ENCODE measurements at places on chromosomes 3 and 15.

DNA sequence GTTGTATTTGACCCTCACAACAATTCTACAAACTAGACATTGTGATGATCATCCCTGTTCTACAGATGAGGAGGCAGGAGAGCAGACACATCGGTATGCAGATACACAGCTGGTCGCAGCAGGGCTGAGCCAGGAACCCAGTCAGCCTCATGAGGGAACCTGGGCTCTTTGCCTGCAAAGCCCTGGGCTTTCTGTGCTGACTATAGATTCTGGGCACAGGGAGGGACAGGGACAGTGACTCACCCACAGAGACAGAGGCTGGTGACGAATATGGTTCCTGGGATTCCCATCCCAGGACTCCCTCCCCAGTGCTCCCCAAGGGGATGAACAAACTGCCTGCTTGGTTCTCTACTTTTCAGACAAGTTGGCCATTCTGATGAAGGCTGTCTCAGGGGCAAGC lies 3.8 kb upstream of the CAMP start:
- peak; percentile 29 for DNase-seq

DNA sequence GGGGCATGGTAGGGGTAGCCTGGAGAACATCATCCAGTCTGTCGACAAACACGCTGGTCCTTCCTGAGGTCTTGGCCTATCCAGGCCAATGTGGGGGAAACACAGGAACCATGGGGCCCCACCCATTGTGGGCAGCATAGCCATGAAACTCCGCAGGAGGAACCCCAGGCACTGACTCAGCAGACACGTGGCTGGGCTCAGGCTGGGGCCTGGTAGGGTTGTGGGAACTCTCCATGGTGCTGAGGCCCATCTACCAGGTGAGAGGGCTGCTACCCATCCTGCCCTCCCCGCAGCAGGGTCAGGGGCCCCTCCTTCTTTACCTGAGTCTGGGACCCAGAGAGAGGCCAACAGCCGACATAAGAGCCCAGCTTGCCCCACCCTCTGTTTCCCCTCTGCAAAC lies 22.6 kb upstream of the CACNA2D2 start:
- DNase-seq = peak; percentile 91

GRCh38 chr3:127997016-127997415 lies 55.2 kb upstream of the SEC61A1 start:
- DNase-seq = no peak

- DNase-seq = no peak
Observed at GRCh38 chr3:82520846-82521245, 759.4 kb upstream of the GBE1 start.

- no peak for DNase-seq
Observed at GRCh38 chr3:155153242-155154186, 73.4 kb downstream of the MME start.

GRCh38 chr3:172341482-172342059 lies 106.7 kb downstream of the GHSR start:
- peak; percentile 59 for DNase-seq

GRCh38 chr15:35546511-35547381 lies 781 bp upstream of the DPH6 start:
- DNase-seq = peak; percentile 49

- DNase-seq = peak; percentile 35
Observed at GRCh38 chr3:34106879-34107278, 308.4 kb downstream of the PDCD6IP start.

- DNase-seq = no peak
Observed at GRCh38 chr3:66297260-66297873, 76.6 kb downstream of the SLC25A26 start.

GRCh38 chr15:41278319-41278718 lies 47.3 kb downstream of the CHP1 start:
- DNase-seq = no peak

DNA sequence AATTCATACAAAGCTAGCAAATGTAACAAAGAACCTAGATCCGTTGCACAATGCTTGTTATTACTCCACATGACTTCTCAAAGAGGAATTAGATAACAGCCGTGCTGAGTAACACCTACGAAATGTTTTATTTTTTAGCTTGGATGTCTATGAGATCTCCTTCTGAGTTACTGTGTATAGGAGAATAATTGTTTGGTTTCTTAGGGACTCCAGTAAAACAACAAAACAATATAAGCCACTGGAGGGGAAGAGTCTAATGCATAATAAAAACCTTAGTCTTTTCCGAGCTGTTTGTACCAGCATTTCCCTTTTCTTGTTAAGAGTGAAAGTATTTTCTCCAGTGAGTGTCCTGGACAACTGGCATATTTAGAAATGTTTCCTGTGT lies 15.6 kb downstream of the SNAP23 start:
- peak; percentile 83 for DNase-seq

DNA sequence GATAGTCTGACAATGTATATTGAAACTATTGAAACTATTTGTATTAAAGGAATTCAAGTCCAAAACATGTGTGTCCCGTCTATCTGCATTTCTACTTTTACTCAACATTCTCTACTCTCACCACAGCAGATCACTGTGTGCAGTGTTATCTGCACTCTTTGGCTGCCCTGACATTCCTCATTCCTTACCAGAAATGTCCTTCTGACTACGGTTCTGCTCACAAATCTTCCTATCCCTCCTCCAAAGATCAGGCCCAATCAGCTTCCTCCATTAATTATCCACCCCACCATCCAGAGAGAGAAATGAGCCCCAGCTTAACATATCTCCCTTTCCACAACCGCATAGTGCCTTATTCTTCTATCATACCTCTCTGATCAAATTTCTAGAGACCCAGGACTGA lies 94.7 kb downstream of the TBL1XR1 start:
- no peak for DNase-seq

GRCh38 chr3:123640311-123640710 lies 55.5 kb upstream of the HACD2 start:
- DNase-seq = no peak

- no peak for DNase-seq
Observed at GRCh38 chr3:37722477-37722876, 139.2 kb upstream of the CTDSPL start.

DNA sequence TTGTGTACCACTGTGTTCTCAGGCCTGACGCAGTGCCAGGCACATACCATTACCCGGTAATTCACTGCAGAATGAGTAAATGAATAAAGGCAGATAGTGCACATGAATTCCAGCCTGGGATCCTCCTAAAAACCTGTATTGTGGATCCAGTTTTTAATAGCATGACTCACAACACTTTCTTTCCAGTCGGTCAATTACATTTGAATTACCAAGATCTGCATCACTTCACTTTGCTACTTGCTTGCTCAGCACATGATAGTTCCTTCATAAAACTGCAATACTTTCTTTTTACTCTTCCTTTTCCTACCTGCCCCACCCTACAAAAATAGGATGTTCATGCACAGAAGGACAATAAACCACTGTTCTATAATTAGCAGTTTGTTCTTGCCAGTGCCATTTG lies 553.8 kb downstream of the MAGI1 start:
- DNase-seq = no peak

GRCh38 chr3:153257673-153258351 lies 95.8 kb downstream of the RAP2B start:
- DNase-seq = no peak

GRCh38 chr15:29968099-29968894 lies 114.5 kb upstream of the GOLGA8J start:
- DNase-seq = no peak

- no peak for DNase-seq
Observed at GRCh38 chr3:170330366-170330765, 27.1 kb upstream of the SKIL start.

DNA sequence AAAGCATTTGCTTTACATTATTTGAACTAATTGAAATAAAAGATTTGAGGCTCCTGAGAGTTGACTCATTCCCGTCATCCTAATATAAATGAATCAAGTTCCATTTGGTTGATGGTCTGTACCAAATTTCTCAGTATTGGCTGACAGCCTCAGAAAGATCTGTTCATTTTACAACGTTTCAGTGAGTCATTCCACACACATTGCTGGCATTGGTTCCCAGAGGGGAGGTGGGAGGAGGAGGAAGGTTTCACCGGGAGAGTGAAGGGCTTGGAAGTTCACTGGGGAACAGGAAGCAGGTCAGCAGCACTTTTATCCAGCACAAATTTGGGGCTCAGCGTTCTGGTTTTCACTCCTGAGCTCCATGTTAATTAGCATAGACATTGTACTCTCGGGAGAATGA lies 176.7 kb upstream of the CADPS start:
- DNase-seq = no peak

GRCh38 chr3:185843126-185843525 lies 18.3 kb upstream of the IGF2BP2 start:
- no peak for DNase-seq

DNA sequence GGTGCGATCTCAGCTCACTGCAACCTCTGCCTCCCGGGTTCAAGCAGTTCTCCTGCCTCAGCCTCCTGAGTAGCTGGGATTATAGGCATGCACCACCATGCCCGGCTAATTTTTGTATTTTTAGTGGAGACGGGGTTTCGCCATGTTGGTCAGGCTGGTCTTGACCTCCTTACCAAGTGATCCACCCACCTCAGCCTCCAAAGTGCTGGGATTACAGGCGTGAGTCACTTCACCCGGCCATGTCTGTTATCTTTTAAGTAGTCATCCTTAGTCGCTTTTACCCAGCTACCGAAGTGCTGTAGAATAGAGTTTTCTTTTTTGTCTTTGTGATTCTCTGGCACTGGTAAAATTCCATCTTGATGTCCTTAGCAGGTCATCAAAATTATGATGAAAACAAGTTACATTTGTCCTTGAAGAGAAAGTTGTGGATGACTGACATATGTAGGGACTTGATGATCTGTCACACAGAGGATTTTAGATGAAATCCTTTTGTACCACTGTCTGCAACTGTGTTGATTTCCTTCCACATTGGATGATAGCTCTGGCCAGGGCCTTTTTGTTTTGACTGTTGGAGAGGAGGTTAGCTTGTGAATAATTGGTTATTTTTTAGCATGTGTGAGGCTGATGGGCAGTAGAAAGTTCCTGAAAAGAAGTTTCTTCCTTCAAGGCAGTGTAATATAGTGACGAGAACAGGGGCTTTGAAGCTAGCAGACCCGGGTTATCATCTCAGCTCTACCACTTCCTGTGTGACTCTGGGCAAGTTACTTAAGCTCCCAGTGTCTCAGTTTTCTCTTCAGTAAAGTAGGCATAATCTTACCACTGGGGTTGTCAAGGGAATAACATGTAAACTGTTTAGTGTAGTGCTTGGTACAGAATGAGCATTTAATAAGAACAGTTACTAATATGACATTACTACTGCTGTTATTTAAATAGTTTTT lies 18.8 kb downstream of the ATG7 start:
- peak; percentile 73 for DNase-seq

DNA sequence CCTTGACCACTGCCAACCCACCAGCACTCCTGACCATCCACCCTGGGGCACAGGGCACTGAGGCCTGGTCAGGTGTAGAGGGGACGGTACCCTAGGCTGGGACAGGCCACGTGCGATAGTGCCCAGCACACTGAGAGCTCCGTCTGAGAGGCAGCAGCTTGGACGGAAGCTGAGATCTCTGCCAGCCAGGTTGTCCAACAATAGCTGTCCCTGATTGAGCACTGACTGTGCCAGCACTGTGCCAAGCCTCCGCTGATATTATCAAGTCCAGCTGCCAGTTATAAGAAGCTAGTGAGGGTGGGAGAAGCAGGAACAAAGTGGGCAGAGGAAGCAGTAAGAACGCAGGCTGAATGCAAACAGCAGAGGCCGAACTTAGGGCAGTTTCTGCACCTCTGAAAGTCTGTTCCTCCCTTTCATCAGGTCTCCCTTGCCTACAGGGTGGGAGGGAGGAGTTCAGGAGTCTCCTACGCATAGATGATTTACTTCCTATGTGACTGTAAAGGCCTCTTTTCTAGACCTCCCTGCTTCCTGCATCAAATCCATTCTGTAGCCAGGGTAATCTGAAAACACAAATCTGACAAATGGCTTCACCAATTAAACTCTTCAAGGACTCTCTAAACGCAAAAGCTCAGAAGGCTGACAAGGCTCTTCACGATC lies 29.7 kb downstream of the MRPS11 start:
- DNase-seq = no peak

DNA sequence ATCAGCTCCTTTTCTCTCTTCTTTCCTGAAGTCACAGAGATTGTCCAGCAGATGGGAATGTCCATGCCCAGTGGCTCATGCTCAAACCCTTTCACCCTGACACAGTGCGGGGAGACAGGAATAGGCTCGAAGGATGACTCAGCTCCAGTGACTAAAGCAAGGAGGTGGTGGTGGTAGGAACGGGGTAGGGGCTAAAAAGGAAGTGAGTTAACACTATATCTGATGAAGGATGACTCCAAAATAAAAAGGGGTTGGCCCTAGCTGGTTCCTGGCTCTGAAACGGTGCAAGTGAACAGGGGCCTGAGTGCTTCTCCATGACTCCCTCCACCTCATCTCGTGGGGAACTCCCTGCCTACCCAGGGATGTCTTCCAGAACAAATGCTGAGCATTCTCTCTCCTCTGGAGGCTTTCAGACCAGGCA lies 167.4 kb upstream of the LPP start:
- DNase-seq = peak; percentile 80

GRCh38 chr3:159796226-159796625 lies 192.4 kb upstream of the IL12A start:
- no peak for DNase-seq

- no peak for DNase-seq
Observed at GRCh38 chr15:49044766-49045606, 1.3 kb downstream of the SECISBP2L start.

DNA sequence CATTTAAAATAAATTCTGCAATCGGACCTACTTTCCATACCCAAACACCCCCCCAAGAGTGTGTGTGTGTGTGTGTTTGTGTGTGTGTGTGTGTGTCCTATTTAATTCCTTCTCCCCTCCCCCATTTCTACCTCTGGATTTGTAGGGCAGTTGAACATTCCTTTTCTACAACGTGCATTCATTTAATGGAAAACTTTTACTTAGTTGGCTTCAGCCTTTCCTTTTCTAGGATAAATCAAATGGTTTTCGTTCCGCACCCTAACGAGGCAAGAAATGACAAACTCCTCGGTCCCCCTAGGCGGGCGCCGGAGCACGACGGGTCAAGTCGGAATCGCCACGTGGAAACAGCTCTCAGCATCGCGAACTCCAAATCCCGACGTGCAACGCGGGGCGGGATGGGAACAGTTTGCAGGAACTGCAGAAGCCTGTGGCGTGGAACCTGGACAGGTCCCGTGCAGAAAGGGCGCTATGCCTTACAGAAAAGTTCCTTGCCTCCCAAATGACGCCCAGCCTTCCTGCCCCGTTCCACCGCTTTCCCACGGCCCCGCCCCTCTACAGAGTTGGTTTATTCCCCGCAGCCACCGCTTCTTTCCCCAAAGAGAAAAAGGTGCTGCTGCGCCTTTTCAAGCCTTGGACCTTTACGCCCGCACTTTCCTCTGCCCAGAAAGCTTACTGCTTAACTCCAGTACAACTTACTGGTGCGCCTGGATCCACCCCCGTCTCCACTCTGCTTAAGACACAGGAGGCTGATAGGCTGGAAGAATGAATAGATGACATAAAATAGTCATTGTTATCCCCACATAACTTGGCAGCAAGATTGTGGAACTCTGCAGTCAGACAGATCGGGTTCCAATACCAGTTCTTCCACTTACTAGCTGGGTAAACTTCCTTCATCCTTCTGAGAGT lies 1.1 kb upstream of the EIF2B5 start:
- DNase-seq = peak; percentile 70
